Thoracic aorta (tissue), 2 donors: ENCODE measurements at places on chromosomes 5 and 9. TPM values are rescaled to one million over a fixed set of nuclear protein-coding genes. Genes with fewer than 3 reads are reported as not detected.

PCDHA10 gene
- 0.41 TPM for total RNA-seq

DNA sequence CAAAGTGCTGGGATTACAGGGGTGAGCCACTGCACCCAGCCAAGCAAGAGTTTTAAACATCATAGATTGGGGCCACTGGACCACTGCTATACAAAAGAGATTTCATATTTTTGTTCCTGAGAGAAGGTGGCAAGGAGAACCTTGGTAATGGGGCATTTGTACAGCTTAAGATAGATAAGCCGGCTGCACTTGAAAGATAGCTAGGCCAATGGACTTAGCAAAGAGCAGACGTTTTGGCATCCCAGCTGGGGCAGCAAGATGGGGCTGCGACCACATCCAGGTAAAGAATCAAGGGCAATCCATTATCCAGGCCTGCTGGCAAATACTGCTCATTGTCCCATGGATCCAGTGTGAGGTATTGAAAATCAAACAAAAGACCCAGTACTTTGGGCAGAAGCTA lies 3.9 kb upstream of the ISCA1 start:
- no peak for DNase-seq

- no peak for DNase-seq
Measured at GRCh38 chr5:172008111-172008455, 1.6 kb upstream of the FBXW11 start.

- no peak for DNase-seq
Measured at GRCh38 chr5:177329883-177330282, 18.2 kb upstream of the MXD3 start.

GRCh38 chr5:173968154-173968797 lies 20.7 kb upstream of the C5orf47 start:
- no peak for DNase-seq

DNA sequence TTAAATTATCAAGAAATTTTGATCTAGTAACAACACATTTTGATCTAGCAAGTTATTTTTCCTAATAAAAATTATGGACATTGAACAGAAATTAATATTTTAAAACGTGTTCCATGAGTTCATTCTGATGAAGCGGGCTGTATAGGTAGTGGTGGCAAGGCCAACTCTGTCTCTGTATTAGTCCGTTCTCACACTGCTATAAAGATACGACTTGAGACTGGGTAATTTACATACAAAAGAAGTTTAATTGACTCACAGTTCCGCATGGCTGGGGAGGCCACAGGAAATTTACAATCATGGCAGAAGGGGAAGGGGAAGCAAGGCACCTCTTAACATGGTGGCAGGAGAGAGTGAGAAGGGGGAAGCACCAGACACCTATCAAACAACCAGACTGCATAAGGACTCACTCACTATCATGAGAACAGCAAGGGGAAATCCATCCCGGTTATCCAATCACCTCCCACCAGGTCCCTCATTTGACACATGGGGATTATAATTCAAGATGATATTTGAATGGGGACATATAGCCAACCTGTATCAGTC lies 61.2 kb downstream of the TMEM232 start:
- DNase-seq = no peak

GRCh38 chr5:133521801-133522200 lies 90.5 kb downstream of the FSTL4 start:
- no peak for DNase-seq

DNA sequence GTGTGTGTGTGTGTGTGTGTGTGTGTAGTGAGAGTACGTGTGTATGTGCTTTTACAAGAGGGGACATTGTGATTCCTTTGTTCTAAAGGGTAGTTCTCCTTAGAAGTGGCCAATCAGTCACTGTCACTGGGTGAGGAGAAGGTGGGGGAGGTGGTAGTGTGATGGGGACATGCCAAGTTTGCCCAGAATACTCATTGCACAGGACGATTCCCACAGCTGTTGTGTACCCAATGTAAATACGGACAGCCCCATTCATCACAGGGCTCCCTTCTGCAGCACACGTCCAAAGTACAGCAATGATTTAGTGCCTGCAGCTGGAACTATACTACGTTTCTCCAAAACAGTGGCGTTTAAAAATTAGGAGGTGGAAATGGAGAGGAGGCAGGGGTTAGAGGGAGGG lies 287.8 kb downstream of the TLR4 start:
- DNase-seq = no peak

GRCh38 chr5:65779643-65780042 lies 57.6 kb downstream of the NLN start:
- DNase-seq = no peak

BARHL1 gene
- total RNA-seq = not detected

DMRT3 gene
- not detected for total RNA-seq

DNA sequence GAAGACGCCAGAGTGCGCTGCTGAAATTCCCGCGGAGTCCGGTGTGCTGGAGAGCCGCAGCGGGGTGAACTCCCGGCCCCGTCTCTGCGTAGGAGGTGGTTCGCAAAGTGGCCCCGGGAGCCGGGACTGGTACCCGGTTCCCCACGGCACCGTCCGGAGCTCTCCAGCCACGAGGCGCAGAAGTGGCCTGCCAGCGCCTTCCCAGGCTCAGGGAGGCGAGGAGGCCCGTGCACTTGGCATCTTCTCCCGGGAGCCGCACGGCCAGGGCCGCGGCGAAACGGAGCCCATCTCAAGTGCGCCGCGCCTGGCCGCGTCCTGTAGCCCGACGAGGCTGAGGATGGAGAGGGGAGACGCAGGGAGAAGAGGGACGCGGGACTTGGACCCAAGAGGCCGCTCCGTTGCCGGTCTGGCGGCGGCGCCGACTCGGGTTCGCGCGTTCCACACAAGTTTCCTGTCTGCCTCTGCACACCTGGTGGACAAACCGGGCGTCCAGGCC lies 1.1 kb upstream of the IRX1 start:
- DNase-seq = no peak

DNA sequence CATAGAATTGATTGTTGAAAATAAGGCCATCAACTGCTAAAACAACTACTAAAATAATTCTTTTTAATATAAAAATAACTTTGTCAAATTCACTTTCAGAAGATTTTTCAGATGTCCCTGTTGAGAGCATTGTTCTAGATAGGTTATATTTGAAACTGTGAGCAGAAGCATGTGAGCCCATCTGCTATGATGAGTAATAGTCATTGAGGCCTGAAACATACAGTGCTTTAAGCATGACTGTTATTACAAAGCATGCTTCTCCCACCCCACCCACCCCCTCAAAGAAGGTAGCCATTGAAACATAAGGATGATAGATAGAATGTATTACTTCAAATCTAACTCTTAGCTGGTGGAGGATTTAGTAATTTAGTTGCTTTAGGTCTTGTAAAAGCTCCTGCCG lies 86.0 kb downstream of the UHRF2 start:
- no peak for DNase-seq
